ENCODE measurements at places on chromosomes 6 and 20. TPM values are rescaled to one million over a fixed set of nuclear protein-coding genes. Genes with fewer than 3 reads are reported as not detected.

The NDUFAF4 gene
- 22.5 TPM for polyA plus RNA-seq

- DNase-seq = peak; percentile 50
These were observed 54.3 kb upstream of the PTPN1 start for GRCh38 chr20:50455656-50456451.

DNA sequence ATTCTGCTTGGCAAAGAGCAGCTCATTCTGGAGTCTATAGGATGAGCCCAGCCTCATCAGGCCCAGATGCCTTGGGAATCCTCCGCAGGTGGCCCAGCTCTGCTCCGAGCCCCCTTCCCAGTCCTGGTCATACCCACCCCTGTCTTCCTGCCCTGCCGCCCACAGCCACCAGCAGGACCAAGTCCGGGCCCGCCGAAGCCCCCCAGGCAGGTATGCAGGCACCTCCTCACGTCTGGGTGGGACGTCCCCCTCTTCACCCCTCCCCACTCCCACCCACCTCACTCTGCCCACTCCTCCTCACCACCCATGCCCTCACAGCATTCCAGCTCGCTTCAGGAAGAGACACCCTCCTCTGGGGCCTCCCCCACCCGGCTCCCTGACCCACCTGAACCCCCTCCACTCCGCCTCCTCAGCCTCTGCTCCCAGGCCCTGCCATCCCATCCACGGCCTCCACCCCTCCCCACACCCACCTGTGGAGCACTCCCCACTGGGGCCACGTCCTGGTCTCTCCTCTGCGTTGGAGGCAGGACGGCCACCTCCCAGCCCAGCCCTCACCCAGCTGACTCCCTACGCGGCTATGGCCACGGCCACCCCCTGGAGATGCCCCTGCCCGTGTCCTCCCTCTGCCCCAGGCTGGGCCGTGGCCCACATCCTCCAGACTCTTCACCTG, 43.4 kb downstream of the KCNQ2 start:
- no peak for DNase-seq

The REPS1 gene
- 58.8 TPM for polyA plus RNA-seq

DNA sequence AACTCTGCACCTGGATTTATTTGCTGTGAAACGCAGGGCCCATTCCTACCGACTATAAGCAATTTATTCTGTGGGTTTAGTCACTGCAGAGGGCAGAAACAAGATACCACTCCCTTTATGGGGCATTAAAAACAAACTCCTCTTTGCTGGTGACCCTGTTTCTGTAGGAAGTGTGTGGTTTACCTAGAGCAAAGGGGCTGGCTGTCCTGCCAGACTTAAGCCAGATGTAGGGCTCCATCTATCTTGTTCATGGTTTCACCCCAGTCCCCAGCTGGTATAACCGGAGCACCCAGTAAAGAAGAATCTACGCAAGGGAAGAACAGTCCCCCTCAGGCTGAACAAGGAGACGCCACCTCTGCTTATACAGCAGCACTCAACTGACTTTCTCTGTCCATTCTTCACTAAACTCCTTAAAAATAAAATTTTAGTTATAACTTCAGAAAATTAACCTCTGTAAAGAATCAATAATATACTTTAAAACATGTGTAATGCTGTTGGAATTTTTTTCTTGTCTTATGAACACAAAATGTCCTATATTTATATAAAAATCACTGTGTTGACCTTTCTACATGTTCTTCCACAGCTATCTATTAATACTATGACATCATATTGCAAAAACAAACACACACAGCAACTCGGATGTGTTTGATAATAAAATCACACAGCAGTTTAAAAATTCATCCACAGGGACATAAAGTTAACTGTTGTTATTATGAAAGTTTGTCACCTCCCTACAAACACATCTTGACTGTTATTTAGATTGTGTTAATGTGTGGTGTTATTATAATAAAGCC, 126.1 kb upstream of the RPS6KA2 start:
- no peak for DNase-seq

The SRMS gene
- 0.18 TPM for polyA plus RNA-seq

The MTO1 gene
- 34.6 TPM for polyA plus RNA-seq

DNA sequence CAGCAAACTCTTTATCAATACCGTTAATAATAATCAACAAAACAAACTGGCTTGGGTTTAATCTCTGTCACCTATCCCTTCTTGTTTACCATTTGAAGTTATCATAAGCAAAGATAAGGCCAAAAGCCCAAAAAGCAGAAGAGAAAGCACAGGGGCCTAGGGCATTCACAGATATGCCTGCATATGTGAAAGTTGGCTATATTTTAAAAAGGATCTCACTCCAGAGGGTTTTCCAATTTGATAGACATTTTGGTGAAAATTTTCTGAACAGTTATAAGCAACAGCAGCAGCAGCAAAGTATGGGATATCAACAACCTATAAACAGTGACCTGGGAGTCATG, 101.1 kb downstream of the ATXN1 start:
- no peak for DNase-seq

The FOXA2 gene
- 43.5 TPM for polyA plus RNA-seq

GRCh38 chr20:19864130-19864529, 106.1 kb downstream of the RIN2 start:
- no peak for DNase-seq

The PSMB1 gene
- polyA plus RNA-seq = 165 TPM

GRCh38 chr6:15242937-15243614, 2.8 kb upstream of the JARID2 start:
- DNase-seq = no peak

- DNase-seq = no peak
These were observed 142.5 kb upstream of the ARG1 start for GRCh38 chr6:131430531-131430930.

DNA sequence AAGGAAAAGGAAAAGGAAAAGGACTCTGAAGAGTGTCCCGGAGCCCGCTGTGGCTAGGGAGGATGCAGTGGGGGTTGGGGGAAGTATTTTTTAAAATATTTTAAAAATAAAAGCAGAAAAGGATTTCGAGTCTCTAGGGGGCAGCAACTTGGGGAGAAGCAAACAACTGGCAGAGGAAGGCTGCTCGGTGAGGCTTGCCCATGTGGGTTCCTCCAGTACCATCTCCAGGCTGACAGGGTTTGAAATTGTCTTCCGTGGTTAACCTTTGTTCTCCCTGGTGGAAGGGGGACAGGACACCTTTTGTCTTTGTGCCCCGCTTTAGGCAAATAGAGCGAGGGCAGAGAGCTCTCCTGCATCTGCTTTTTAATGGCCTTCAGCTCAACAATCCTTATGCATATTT, 60.4 kb upstream of the SNX9 start:
- DNase-seq = no peak

GRCh38 chr6:112203577-112204349, 50.6 kb downstream of the LAMA4 start:
- DNase-seq = no peak

The MYBL2 gene
- 37.5 TPM for polyA plus RNA-seq

DNA sequence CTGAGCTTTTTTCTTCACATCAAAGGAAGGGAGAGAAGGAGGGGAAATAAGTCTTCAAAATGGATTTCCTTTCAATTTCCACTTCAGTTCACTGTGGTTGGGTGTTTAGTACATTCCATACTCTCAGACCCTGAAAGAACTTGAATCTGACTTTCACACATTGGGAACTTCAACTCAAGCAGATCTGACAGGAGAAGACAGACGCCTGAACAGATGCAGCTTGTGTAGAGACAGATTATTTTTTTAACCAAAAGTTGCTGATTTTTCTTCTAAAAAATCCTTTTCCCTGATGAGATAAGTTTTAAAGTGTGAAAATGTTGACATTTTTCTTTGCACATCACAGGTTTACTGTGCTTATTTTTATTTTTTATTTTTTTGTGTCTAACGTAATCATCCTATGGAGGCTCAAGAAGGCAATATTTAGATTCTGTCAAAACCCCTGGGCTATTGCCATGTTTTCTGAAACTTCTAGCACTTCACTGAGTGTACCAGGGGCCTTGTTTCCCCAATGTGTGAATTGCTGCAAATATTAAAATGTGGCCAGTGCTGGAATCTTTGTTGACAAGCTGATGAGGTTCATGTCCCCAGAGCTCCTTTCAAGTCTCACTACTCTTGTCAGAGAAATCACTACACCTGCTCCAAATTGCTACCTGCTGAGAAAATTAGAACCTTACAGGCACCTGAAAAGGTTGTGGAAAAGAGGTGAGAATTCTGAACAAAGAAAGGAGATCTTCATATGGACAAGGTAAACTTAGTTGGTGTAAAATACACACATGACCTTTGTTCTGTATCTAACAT, 214.8 kb upstream of the BTBD3 start:
- no peak for DNase-seq

DNA sequence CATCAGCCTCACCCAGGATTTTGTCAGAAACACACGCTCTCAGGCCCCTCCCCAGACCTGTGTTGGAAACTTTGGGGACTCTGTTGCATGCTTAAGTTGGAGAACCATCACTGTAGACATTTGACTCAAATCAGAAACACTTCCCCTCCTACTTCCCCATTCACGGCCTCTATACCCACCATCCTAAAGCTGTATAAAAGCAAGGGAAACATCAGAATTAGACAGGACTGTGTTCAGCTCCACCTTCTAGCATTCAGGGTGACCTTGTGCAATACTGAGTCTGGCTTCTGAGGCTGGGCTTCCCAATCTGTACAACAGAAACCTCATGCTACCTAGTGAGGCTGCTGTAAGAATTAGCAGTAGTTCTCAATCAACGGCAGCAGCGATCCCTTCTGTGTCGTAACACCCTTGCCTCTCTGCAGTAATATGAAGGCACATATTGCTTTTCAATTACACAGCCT, 252.3 kb downstream of the LY86 start:
- no peak for DNase-seq

GRCh38 chr6:14016935-14017625, 92.3 kb downstream of the RNF182 start:
- peak; percentile 36 for DNase-seq

GRCh38 chr6:38722038-38722437, 6.9 kb downstream of the DNAH8 start:
- no peak for DNase-seq

GRCh38 chr6:62217866-62218265, 68.2 kb downstream of the KHDRBS2 start:
- no peak for DNase-seq

- DNase-seq = no peak
These were observed 89.4 kb upstream of the EDN1 start for GRCh38 chr6:12200761-12201160.

DNA sequence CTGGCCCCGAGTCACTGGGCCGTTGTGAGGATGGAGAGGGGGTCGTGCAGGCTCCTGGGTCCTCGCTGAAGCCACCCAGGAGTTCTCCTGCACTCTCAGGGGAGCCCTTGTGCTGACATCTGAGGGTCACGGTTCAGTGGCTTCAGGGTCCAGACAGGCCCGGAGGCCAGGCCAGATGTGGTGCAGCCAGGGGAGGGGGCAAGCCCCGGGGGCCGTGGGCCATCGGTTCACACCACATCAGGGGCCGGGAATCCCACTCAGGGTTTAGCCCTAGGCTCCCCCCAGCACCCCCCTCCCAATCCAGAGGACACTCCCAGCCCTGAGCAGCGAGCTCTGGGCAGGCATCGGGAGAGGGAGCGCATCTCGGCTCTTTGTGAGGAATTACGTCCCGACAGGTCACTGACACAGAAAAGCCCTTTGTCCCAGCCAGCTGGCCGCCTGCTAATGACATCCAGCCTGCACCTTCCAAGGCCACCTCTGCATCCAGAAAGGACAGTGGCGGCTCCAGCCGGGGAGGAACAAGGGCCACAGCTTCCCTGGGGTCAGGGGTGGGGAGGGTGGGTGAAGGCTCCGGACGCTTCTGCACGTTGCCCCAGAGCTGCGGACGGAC, 6.4 kb upstream of the CHRNA4 start:
- no peak for DNase-seq

The MATN4 gene
- polyA plus RNA-seq = not detected

The SRSF6 gene
- polyA plus RNA-seq = 384 TPM

DNA sequence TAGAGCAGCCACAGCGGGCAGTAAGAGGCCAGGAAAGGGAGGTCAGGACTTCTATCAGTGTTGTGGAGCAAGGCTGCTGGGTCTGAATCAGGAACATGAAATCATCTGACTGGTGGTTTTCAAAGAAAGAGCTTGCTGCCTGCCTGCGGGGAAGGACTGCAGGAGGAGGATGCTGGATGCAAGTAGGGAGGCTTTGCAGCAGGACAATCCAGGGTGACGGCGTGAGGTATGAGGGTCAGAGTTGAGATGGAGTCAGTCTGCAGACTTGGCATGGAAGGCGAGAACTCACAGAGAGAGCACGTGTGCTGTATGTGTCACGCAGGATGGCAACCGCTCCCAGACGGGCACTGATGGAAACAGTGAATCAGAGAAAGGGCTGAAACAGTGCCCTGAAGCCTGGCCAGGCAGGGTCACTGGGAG, 59.2 kb upstream of the CD93 start:
- DNase-seq = no peak

DNA sequence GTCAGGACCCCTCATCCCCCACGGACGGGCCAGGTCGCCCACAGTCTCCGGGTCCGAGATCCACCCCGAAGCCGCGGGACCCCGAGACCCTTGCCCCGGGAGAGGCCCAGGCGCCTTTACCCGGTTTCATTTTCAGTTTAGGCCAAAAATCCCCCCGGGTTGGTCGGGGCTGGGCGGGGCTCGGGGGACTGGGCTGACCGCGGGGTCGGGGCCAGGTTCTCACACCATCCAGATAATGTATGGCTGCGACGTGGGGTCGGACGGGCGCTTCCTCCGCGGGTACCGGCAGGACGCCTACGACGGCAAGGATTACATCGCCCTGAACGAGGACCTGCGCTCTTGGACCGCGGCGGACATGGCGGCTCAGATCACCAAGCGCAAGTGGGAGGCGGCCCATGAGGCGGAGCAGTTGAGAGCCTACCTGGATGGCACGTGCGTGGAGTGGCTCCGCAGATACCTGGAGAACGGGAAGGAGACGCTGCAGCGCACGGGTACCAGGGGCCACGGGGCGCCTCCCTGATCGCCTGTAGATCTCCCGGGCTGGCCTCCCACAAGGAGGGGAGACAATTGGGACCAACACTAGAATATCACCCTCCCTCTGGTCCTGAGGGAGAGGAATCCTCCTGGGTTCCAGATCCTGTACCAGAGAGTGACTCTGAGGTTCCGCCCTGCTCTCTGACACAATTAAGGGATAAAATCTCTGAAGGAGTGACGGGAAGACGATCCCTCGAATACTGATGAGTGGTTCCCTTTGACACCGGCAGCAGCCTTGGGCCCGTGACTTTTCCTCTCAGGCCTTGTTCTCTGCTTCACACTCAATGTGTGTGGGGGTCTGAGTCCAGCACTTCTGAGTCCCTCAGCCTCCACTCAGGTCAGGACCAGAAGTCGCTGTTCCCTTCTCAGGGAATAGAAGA, 978 bp downstream of the HLA-A start:
- DNase-seq = peak; percentile 7

- DNase-seq = no peak
These were observed 276.0 kb downstream of the GJA1 start for GRCh38 chr6:121711472-121711871.

The FNDC1 gene
- 7.6 TPM for polyA plus RNA-seq

The LGSN gene
- polyA plus RNA-seq = 0.27 TPM

- no peak for DNase-seq
These were observed 186.7 kb upstream of the ARID1B start for GRCh38 chr6:156590482-156590881.

The GABBR1 gene
- 112 TPM for polyA plus RNA-seq
